ENCODE measurements at places on chromosomes 5 and 9. TPM values are rescaled to one million over a fixed set of nuclear protein-coding genes. Genes with fewer than 3 reads are reported as not detected.

GDA gene
- not detected for total RNA-seq

SPINK6 gene
- not detected for total RNA-seq

ECM2 gene
- 5.7 TPM for total RNA-seq

SPATA31D4 gene
- not detected for total RNA-seq

GLRA1 gene
- not detected for total RNA-seq

TAL2 gene
- 0.29 TPM for total RNA-seq

UBE2R2 gene
- 28.2 TPM for total RNA-seq

FOXD4 gene
- total RNA-seq = 0.17 TPM
